Epithelial cell of proximal tubule (primary cell): ENCODE measurements at places on chromosomes 4 and X.

DNA sequence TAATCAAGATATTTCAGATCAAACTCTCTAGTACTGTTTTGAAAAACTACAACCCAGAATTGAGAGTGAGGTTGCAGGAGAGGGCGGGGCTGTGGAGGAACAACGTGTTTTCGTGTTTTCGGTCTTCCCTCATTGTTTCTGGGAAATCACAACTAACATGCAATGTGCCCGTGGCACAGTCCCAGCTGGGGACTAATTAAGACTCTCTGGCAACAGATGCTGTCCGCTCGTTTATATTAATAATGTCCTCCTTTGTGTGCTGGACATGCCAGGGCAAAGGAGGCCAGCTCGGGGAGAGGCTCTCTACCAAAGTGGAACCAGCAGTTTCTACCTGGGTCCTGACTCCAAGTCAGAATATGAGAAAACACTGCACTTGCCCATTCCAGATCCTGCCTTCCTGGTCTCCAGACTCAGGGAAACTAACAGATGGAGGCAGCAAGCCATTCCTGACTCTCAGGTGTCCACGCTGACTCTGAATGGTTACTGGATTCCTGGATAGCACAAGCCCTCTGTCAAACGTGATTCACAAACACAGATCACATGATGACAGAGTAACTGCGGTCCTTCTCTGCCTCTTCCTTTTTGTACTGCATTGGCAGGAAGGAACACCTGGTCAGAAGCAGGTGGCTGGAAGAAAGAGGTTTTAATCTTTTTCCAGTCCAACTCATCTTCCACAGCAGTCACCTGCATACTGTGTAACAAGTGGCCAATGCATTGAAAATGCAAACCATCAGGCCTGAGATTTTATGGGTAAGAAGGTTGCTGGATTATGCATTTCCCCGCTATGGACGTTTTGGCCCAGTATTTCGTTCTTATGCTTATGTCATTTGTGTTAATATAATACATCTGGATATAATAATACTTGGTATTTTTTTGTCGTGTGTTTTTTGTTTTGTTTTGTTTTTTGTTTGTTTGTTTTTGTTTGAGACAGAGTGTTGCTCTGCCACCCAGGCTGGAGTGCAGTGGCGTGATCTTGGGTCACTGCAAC is 65.0 kb downstream of the COQ2 start:
- DNase-seq, result no peak

DNA sequence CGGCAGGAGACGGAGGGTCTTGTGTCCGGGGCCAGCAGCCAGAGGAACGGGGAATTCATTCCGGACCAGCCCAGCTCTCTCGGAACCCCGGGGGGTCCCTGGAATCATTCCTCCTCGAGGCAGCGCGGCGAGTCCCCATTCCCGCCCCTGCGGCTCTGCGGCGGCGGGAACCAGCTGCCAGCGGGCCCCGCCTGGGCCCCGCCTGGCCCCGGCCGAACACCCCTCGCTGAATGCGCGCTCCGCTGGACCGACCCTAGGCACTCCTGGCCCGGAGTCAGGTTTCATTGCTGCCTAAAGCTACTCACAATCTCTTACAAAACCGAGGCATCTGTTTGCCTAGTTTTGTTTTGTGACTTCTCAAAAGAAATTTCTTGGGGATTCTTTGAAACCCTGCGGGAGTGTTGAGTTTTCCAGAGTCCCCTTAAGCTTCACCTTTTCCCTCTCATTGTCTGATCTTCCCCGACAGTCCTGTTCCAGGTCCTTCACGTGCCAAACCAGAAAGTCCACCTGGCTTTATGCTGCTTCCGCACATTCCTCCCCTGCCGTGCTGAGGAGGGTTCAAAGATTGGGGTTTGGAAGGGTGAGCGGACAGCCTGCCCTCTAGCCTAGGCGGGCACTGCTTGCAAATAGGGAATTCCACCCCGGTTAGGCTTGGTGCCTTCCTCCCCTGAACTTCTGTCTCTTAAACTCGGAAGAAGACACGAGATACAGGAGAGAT is 789 bp downstream of the ARHGAP10 start:
- no peak for DNase-seq

DNA sequence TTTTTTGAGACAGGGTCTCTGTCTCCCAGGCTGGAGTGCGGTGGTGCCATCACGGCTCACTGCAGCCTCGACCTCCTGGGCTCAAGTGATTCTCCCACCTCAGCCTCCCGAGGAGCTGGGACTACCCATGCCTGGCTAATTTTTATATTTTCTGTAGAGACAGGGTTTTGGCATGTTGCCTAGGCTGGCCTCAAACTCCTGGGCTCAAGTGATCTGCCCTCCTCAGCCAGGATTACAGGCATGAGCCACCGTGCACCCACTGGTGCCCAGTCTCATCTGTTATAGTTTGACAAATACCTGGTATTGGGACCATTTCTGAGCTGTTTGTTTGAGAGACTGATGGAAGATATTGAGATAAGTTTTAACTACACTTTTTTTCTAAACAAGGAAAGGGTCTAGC is 57.5 kb upstream of the SMIM10 start:
- no peak for DNase-seq

DNA sequence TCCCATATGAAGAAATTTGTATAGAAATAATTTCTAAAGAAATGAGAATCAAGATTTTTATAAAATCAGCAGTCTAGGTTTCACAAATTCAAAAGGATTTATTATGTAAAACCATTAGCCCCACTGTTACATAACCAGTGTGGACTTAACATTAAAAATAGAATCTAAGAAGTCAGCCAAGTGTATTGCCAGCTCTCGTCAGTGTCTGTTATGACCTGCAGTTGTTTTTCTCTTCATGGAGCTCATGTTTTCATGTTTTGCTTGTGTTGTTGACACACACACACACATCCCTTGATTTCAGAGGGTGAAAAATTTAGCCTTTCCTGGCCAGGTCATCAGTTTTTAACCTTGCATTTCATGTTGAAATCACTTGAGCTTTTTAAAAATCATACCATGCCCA is 39.5 kb downstream of the USP38 start:
- DNase-seq, result no peak

DNA sequence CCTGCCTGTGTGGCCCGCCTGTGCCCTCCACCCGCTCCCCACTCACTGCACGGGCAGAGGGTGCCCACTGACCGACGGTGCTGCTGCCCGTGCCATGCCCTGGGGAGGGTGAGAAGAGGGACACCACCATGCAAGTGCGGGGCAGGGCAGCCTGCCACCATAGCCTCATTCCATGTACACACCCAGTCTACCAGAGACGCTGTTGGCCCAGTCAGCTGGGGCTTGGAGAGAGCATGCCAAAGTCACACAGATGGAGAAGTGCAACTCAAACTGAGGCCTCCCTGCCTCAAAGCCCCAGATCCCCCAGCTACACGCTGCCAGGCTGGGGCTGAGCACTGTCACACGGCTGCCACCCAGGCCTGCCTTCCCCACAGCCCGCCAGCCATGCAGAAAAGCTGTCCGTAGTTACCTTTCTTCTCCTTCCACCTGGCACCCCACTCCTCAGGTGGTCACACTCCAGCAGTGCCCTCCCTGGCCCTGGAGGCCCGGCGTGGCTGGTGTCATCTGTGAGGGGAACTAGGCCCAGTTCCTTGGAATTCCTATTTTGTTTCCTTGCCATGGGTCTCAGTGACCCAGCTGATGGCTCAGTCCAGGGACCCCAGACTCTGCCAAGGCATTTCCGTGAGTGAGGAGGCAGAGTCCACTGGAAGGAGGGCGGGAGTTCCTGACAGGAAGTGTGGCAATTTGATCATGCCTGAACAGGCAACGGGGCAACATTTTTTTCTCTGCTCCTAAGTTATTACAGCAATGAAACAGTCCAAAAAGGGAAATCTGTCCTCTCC is at the start of gene SLC2A9:
Gene SLC2A9 (minus strand): TSS at position 627 of the 782 bp plus-strand sequence. CDS start 68 bp downstream, at position 559.
- no peak for DNase-seq

DNA sequence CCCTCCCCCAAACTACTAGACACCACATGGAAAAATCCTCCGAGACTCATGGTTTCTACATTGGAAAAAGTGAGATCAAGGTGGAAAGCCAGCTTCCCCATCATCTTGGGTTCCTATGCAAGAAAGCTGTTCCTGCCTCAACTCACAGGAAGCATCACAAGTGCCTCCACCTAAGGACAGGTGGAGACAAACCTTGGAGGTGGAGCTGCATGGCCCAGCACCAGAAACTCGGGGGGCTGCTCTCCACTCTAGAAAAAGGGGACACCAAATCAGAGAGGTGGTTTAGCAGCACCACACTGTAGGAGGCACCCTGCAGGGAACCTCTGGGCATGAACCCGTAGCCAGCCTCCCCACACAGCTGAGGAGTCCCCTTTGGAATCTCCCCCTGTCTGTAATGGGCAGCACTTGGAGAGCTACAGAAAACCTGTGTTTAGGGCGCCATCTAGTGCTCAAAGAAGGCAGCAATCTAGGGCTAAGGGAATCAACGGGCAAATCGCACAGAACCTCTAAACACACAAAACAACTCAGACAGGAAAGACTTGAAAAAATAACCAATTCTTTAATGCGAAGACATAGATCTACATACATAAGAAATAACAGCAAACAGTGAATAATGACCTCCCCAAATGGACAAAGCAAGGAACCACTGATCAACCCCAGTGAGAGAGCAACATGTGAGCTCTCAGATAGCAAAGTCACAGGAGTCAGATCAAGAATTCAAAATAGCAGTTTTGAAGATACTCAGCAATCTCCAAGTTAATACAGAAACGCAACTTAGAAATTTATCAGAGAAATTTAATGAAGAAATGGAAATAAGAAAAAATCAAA is 37.0 kb upstream of the ZBTB33 start:
- peak; percentile 3 for DNase-seq

- DNase-seq, result no peak
These were observed 38.8 kb downstream of the GAB1 start for GRCh38 chr4:143375326-143376073.

- no peak for DNase-seq
These were observed 78.1 kb upstream of the HPGD start for GRCh38 chr4:174600391-174600790.

DNA sequence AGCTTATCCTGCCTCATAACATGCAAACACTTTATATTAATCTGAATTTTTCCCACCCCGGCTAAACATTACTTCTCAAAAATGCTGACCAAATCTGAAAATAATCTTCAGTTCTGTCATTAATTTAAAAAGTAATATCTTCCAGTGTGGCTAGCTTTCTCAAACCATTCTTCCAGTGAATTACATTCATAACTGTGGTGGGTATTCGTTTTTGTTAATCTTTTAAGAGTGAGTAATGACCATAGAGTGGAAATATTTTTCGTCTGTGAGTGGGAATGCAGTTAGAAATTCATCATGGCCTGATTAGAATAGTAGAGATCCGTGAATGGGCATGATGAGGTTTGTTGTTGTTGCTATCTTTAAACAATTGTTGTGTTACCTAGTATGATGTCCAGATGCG is 138.6 kb upstream of the SFRP2 start:
- DNase-seq, result no peak

- DNase-seq, result peak; percentile 29
These were observed 78.9 kb upstream of the MTM1 start for GRCh38 chrX:150489359-150490015.

GRCh38 chr4:91089178-91089577 is 962.0 kb downstream of the CCSER1 start:
- no peak for DNase-seq

DNA sequence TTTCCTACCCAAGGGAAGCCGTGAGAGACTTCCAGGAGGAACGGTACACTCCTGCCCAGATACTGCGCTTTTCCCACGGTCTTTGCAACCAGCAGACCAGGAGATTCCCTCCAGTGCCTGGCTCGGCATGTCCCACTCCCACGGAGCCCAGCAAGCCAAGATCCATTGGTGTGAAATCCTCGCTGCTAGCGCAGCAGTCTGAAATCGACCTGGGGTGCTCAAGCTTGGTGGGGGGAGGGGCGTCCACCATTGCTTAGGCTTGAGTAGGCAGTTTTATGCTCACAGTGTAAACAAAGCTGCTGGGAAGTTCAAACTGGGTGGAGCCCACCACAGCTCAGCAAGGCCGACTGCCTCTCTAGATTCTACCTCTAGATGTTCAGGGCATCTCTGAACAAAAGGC is 284.8 kb upstream of the FGF13 start:
- DNase-seq, result no peak

GRCh38 chr4:1021386-1022050 is 10.1 kb downstream of the FGFRL1 start:
- no peak for DNase-seq

GRCh38 chrX:136880003-136880451 is 498 bp downstream of the RBMX start:
- DNase-seq, result no peak

DNA sequence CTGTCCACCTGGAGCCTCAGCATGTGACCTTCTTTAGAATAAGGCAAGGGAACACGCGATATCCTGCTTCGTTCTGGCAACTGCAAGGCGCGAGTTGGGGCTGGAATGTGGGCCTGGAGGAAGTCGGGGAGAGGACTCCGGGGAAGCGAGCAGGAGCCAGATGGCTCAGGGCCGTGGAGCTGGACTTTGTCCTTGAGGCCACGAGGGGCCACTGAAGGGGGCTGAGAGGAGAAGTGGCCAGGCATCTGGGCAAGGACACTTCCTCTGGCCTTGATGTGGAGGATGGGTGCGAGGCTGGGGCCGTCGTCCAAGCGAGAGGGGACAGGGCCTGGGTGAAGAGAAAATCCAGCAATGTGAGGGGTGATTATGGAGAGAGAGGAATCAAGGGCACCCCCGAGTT is 12.2 kb upstream of the DUSP9 start:
- no peak for DNase-seq

DNA sequence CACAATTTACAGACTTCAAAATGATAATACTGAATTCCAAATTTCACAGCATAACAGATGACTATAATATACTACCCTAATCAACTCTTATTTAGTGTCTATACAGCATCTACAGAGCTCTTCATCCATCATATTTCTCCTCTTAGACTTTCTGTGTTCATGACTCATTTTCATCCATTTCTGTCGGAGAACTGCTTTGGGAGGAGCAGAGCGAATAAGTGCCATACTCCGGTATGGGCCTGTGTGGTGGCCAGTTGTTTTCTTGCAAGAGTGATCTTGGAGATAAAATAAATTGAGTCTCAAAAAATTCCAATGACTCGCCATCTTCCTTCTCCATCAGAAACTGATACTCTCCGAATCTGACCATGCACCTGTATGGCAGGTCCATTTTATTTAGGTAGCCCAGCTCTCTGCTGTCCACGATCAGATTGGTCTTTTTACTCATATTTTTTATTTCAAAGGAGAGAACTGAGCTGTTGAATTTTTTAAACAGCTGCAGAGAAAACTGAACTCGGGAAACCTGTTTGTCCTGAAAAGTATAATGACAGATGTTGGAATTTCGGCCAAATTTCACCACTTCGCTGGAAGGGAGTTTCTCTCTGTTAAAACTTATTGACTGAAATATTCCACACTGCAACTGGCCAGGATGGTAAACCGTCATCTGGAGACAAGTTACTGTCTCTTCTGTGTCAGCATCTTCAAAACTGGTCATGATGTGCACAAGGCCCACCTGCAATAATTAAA is 7.8 kb downstream of the TIFA start:
- DNase-seq, result no peak

- no peak for DNase-seq
These were observed 626.8 kb downstream of the TLL1 start for GRCh38 chr4:166499820-166500219.

- no peak for DNase-seq
These were observed 3.8 kb downstream of the RGS12 start for GRCh38 chr4:3296651-3297050.
